ENCODE measurements at places on chromosomes 7 and 10.

DNA sequence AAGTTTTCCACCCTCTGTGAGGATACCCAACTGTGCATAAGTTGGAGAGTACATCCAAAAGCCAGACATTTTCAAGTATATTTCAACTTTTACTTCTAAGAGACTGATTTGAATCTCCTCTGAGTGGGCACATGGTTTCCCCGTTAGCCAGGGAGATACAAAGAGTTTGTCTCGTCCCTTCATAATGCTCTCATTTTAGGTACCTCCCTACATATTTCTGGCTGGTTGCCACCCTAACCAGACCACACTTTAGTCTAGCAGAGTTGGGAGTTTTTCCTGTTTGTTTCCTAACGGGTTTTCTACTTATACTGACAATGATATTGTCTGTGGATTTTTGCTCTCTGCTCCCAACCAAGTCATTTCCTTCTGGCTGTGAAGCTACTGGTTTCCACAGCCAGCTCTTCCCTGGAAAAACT, 180.3 kb downstream of the CCDC71L start:
- no peak for DNase-seq

- no peak for DNase-seq
Observed at GRCh38 chr10:18822156-18822555, 162.9 kb downstream of the ARL5B start.

DNA sequence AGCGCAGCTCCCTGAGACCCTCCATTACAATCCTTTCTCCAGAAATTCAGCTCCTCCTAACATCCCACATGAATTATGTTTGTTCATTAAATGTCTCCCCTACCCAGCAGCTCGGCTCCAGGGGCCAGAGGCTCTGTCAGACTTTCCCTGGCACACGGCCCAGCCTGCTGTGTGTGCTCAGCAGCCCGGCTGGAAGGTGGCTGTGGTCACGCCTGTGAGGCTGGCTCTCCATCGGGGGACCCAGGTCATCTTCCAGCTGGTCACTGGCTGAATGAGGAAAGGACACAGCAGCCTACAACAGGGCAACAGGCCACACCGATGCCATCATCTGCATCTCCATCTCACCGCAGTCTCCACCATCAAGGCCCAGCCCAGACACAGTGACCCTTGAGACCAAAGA, 219.8 kb downstream of the MAD1L1 start:
- no peak for DNase-seq

- DNase-seq = no peak
Observed at GRCh38 chr10:116829711-116830110, 19.6 kb upstream of the ENO4 start.

- no peak for DNase-seq
Observed at GRCh38 chr10:132506711-132507408, 30.7 kb upstream of the INPP5A start.

DNA sequence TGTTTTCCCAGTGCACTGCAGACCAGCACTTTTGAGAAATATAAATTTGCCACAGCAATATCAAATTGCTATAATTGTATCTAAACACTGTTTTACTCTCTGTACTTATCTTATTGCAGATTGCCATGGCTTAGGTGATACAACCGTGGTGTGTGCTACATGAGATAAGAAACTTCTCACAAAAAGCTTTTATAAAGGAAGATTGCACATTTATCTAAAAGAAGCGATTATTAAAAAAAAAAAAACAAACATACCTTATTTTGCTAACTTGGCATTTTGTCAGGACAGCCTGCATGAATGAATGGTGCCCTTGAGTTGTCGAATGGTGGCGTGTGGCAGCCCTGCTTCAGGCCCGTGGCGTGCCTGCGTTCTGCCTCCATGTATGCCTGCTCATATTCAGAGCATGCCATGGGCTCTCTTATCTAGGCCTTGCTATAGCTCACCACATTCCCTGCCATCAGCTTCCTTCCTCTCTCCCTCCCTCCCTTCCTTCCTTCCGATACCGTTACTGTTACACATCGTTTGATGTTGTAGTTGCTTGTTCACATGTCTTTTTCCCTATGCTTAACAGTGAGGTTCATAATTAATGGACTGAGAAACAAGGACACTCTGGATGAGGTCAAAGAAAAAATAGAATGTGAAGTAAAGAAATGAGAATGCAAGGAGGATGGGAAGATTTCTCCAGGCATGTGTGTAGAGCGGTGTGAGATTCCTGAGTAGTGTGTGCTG, 34.9 kb downstream of the PRKAR2B start:
- peak; percentile 68 for DNase-seq

- DNase-seq = no peak
Observed at GRCh38 chr10:97689559-97690020, 2.5 kb upstream of the AVPI1 start.

- no peak for DNase-seq
Observed at GRCh38 chr10:99579971-99580370, 40.3 kb downstream of the SLC25A28 start.

- no peak for DNase-seq
Observed at GRCh38 chr7:30787486-30787885, 16.3 kb downstream of the MINDY4 start.

DNA sequence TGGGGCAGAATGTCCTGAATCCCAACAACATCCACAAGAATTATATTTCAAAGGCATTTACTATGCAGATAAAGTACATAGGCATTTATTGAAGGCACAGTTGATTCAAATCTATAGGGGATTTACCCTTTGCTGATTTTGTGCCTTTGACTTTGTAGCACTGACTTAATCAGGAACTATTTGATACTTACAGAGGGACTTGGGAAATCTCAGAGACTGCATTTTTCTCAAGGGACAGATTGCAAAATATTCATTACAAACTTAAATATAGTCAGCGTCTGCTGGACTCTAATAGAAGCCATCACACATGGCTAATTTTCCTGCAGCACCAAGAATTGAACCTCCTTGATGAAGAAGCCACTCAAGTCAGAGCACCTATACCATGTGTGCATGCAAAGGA, 44.9 kb downstream of the FAS start:
- no peak for DNase-seq

- DNase-seq = no peak
Observed at GRCh38 chr7:12943781-12944180, 256.3 kb downstream of the ARL4A start.

GRCh38 chr7:119964788-119965542, 308.0 kb upstream of the KCND2 start:
- no peak for DNase-seq

- no peak for DNase-seq
Observed at GRCh38 chr10:5843686-5844344, 30.6 kb upstream of the GDI2 start.

DNA sequence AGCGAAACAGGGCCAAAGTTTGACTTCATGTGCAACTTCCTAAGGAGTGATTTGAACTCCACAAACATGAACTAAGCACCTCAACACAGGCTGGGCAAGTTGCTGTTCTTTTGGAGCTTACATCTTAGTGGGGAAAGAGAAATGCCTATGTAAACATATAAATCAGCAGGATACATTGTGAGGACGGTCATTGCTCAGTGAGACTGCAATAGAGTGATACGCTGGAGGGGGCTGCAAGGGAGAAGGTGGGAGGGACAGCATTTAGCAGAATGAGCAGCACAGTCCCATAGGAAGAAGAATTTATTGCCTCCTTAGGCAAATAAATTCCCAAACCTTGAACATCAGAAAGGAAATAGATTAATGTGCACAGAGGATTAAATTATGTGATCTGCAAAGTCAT, 90.0 kb downstream of the EGFR start:
- DNase-seq = no peak

DNA sequence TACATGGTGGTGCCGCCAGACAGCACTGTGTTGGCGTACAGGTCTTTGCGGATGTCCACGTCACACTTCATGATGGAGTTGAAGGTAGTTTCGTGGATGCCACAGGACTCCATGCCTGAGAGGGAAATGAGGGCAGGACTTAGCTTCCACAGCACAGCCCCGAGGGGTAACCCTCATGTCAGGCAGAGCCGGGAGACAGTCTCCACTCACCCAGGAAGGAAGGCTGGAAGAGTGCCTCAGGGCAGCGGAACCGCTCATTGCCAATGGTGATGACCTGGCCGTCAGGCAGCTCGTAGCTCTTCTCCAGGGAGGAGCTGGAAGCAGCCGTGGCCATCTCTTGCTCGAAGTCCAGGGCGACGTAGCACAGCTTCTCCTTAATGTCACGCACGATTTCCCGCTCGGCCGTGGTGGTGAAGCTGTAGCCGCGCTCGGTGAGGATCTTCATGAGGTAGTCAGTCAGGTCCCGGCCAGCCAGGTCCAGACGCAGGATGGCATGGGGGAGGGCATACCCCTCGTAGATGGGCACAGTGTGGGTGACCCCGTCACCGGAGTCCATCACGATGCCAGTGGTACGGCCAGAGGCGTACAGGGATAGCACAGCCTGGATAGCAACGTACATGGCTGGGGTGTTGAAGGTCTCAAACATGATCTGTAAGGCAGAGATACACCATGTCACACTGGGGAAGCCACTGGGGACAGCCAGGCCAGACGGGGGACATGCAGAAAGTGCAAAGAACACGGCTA, 104.6 kb upstream of the TNRC18 start:
- DNase-seq = no peak

GRCh38 chr7:126589068-126589684, 663.6 kb downstream of the GRM8 start:
- DNase-seq = no peak

GRCh38 chr10:126661841-126662515, 8.5 kb downstream of the C10orf90 start:
- no peak for DNase-seq

GRCh38 chr10:88256886-88257285, 326.2 kb downstream of the RNLS start:
- no peak for DNase-seq

- DNase-seq = no peak
Observed at GRCh38 chr7:69951458-69951857, 353.2 kb downstream of the AUTS2 start.

DNA sequence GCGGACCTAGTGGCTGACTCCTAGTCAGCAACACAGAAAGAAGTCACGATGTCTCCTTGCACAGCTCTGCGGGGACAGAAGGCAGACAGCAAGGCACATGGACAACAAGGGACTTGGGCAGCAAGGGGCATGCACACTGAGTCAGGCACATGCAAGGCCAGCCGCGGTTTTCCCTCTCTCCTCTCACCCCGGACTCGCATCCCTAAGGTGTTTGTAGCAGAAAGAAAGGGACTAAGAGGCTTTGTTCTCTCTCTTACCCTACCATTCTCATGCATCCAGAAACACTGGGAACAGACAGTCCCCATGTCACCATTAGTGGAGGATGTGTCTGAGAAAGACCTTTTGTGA, 193.3 kb upstream of the PHF14 start:
- no peak for DNase-seq

DNA sequence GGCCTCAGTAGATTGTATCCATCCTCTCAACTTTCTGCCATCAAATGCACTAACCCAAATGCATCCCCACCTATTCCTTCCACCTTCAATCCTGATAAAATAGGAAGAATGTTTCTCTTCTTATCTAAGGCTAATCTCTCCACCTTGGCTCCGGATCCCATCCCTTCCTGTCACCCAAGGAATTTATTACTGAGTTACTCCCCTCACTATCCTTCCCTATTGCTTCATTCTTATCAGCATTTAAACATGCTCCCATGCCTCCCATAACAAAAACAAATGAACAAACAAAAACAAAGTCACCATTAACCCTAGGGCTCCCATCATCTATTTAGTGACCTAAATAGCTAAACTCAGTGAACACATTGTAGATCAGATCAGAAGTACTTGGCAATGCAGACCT, 25.3 kb downstream of the AASS start:
- DNase-seq = no peak

- DNase-seq = no peak
Observed at GRCh38 chr7:129370812-129371211, 63.4 kb upstream of the STRIP2 start.

DNA sequence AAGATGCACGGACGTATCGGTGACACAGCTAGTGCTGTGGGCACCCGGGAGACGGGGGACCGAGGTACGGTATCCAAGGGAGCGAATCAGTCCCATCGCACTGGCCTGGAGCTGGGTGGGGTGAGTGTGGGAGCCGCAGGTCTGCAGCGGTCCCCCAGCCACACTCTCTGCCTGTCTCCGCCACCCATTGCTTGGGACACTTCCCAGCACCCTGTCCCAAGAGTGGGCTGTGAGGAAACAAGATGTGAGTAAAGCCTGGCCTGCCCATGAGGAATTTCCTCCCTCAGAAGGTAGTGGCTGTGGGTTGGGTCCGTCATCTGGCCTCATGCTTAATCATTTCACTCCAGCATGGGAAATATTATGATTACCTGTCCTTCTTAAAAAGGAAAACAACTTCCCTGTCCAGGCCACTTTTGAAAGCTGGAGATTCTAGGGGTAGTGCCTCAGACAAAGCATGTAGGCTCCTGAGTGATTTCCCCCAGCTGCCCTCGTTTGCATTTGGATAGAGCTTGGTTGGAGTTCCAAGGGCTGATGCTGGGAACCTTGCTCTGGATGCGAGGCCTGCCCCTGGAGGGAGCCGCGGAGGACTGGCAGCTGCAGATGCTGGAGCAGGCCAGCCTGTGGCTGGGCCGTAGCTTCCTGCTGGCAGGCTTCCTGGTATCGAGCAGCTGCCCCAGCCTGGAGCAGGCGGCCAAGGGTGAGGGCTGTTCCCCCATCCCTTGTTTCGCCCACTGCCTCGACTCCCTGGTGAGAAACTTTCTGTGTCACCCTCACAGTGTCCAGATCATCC, 6.2 kb upstream of the ACTR3C start:
- no peak for DNase-seq

DNA sequence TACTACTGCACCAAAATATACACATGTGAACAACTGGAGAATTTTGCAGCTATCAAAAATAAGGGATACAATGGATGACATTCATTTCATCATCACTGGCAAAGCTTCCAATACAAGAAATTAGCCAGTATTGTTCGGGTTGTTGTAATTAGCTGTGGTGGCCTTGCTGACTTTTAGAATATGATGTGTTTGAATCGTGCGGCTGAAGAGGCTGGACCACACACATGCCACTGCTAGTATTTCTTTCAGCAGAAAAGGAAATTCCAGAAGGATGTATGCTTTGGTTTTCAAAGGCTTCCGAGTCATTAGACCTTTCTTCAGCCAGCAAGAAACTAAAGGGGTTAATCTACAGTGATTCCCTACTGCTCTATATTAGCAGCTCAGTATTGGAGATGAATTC, 16.6 kb downstream of the RPP38 start:
- DNase-seq = no peak

DNA sequence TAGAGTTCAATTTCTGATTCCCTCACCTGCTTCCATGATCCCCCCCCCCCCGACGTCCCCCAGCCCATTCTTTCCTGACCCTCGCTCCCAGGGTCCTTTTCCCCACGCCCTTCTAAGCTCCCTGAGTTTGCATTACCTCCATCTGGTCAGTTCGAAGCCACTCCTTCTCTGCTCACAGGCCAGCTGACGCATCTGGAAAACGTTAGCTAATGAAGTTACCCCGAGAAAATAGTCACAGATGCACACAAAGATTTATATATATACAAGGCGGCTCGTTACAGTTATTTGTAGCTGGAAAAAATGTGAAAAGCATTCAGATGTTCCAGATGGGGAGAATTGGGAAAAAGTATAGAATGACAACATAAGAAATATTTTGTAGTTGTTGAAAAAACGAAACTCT, 630.0 kb upstream of the FOXK1 start:
- DNase-seq = no peak

DNA sequence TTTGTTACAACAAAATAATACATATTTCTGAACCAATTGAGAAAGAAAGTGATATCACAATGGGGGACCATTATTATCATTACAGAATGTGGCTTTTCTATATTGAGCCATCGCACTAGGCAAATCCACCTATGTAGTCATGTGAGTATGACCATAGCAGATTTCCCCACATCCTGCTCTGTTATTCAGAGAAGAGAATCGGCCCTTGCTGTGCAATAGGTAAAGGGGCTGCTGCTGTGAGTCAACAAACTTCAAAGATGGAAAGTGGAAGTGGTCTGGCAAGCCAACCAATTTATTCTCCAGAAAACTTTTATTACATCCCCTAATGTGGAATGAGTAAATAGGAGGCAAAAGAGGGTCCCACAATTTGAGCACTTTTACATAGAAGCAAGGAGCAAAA, 573.4 kb downstream of the ETV1 start:
- DNase-seq = no peak

Measured in CMK (cell line).